Esophagus squamous epithelium (tissue), 5 donors: ENCODE measurements at places on chromosomes 13 and 19. TPM values are rescaled to one million over a fixed set of nuclear protein-coding genes. Genes with fewer than 3 reads are reported as not detected.

The SOHLH2 gene
- not detected for total RNA-seq

The PLPPR3 gene
- not detected for total RNA-seq

The WDR62 gene
- total RNA-seq = 2.7 TPM

The VSTM1 gene
- total RNA-seq = not detected

The B3GNT8 gene
- total RNA-seq = 38.5 TPM

The ISYNA1 gene
- total RNA-seq = 8.1 TPM

The MYO1F gene
- 10.7 TPM for total RNA-seq

The CCDC169 gene
- total RNA-seq = under 0.01 TPM

The PEAK3 gene
- total RNA-seq = 0.38 TPM

The ZNF813 gene
- 3.2 TPM for total RNA-seq

The ZNF256 gene
- total RNA-seq = 6.3 TPM

The TPTE2 gene
- not detected for total RNA-seq

- no peak for DNase-seq
Observed at GRCh38 chr19:5958074-5958850, 19.7 kb downstream of the RANBP3 start.

DNA sequence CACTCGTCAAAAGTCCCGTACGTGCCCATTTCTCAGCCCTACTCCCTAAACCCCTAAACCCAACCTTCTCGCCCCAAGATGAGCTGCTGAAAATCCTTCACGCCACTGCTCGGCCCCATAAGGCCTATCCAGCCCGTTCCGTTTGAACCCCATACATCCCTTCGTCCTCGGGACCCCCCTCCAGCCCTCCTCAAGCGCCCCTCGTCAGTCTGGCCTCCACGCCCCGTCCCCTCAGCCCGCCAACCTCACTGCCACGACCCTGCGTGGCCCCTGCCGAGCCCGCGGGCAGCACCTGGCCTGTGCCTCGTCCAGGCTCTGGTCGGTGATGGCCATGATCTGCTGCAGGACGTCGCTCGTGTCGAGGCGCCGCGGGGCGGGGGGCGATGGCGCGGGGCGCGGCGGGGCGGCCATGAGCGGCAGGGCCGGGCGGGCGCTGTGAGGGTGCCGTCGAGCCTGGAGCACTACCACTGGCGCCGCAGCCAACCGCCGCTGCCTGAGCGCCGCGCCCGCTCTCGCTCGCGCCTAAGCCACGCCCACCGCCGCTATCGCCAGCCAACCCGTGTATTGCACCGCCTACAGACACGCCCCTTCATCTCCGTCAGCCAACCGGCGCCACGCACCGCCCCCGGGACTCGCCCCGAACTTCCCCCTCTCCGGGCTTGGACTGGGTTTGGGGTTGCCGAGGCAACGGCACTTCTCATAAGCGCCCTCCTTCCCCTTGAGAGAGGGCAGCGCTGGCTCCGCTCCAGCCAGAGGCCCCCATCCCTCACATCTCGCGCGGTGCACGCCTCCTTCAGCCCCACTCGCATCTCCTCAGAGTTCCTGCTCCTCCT, at the start of gene PBX4:
PBX4 (minus strand) TSS at position 469 of the 833 bp plus-strand sequence; CDS start at position 411, 58 bp downstream.
- DNase-seq = peak; percentile 77

- DNase-seq = no peak
Observed at GRCh38 chr13:43285933-43286597, 262.7 kb downstream of the DNAJC15 start.

DNA sequence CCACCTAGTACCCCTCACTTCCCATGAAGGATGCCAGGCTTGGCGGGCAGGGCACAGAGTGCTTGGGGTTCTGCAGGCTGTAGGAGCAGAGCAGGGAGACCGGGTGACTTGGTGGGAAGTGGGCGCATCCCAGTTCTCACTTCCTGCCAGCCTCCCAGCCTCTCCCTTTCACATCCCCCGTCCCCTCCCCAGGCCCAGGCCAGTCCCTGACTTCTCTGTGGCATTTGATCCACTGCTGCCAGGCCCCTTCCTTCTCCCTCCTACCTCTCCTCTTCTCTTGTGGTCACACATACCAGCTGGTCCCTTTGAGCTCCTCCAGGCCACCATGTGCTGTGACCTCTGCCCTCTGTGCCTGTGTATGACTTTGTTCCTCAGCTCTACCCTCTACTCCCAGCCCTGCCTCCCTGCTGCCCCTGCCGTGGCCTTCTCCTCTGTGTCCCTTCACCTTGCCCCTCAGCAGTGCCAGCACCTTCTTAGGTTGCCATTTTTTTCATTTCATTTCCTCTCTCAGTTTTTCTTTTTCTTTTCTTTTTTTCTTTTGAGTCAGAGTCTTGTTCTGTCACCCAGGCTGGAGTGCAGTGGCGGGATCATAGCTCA, 19.5 kb downstream of the MYO1F start:
- DNase-seq = no peak

- DNase-seq = no peak
Observed at GRCh38 chr13:94656766-94657165, 55.1 kb downstream of the GPR180 start.

GRCh38 chr13:23844132-23844531, 45.1 kb downstream of the MIPEP start:
- DNase-seq = no peak

GRCh38 chr13:94119360-94119936, 360.0 kb downstream of the DCT start:
- DNase-seq = no peak

DNA sequence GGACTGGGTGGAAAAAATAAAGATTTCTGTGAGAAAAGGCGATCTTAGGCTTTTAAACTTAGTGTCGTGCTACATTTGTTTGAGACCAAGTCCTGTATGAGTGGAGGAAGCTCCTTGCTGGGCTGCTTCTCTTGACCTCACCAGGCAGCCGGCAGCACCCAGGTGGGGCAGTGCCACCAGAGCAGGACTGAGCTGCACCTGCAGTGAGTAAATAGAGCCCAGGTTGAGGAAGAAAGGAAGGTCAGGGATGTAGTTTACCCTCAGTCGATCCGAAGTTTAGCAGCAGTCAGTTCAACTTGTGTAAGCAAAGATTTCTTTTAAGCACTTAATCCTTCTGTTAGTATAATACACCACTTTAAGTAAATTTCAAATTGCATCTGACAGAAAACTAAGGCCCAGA, 13.6 kb downstream of the HNRNPM start:
- no peak for DNase-seq

GRCh38 chr19:54462655-54463530, 685 bp downstream of the LENG9 start:
- DNase-seq = no peak

DNA sequence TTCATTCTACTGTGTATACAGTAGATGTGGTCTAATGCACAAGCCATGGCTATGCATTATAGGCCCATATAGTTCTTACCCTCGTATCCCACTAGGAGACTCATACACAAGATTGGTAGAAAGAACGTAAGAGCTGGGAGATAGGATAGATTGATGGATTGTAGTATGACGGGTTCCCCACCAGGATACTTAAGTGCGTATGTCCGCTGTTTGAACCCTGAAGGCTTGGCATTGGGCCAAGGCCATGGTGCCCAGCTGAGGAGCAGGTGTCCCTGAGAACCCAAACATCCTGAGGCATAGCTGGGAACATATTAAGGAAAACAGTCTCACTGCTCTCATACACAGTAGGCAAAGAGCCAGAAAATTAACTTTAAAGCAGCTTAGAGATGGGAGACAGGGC, 617.5 kb upstream of the KLF12 start:
- DNase-seq = no peak

- no peak for DNase-seq
Observed at GRCh38 chr19:10305139-10305806, 4.3 kb downstream of the ZGLP1 start.

DNA sequence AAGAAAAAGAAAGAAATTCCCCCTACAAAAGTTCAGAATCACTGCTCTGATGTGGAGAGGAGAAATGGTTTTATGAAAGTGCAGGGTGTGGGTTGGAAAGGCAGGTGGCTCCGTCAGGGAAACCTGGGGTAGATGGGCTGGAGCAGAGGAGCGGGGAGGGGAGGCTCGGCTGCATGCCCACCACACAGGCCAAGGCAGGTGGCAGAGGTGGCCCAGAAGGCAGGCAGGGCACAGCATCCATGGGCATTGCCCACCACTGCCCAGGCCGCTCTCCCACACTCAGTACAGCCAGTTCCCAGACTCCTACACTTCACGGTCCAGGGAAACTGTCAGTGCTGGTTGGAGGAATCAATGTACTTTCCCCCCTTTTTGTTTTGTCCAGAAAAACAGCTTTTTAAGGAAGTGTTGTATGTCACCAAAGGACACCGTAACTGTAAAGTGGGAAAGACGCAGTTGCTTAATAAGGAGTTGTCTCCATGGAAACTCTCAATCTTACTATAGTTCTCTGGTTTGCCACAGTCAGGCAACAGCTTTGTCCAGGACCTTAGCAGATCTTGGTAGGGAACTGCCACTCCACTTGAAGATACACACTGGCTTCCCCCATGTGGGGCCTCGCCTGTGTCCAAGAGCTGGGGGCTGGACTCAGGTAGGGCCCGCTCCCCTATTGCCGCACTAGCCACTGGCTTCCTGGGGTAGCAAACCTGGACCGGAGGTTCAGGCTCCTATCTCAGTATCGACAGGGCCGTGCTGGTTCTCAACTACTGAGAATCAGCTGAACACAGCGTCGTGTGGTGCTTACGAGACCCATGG, 82.9 kb downstream of the RAB20 start:
- DNase-seq = no peak

- DNase-seq = no peak
Observed at GRCh38 chr13:100619940-100620339, 31.4 kb upstream of the GGACT start.

DNA sequence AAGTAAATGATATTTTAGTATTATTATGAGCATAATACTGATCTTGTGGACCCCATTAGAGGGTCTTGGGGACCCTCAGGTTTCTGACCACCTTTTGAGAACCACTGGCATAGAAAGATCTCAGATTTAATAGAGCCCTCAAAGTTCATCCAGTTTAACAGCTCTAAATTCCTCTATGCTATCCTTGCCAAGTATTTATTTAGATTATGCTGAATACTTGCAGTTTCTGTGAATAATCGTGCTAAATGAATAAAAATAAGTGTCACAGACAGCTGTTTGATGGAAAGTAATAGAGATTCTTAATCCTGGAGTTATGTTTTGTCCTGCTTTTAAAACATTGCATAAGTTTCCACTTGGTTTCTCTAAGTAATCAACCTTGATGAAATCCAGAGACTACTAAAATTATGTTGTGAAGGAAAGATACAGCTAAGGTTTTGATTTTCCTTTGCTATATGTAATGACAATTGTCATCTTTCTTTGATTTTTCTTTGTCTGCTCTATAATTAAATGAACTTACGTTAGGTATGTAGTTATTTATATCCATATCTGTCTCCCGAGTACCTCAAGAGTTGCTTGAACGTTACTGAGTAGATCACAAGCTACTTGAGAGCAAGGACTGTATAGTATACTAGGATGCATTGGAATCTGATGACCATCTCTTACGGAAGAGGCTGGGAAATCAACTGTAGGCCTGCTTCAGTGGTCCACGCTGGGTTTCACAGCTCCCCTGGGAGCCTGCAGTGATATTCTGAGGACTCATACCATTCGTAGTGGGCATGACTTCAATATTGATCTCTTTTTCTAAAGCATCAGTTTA, 5.7 kb downstream of the ABHD13 start:
- no peak for DNase-seq

- DNase-seq = no peak
Observed at GRCh38 chr19:4295972-4296771, 6.0 kb downstream of the TMIGD2 start.

- DNase-seq = no peak
Observed at GRCh38 chr19:33205531-33206260, 11.6 kb downstream of the LRP3 start.

DNA sequence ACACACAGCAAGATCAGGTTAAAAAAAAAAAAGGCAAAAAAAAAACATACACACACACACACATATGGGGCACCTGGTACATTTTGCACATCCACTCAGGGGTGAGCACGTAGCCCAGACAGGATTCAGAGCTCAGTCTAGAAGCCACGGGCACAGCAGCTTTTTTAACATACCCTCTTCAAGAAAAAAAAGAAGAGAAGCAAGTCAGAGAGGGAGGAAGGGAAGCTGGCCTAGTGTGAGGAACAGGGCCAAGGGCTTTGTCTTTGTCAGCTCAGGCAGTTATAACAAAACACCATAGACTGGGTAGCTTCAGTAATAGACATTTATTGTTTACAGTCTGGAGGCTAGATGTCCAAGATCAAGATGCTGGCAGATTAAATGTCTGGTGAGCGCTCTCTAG, 2.3 kb upstream of the TPM4 start:
- DNase-seq = no peak

DNA sequence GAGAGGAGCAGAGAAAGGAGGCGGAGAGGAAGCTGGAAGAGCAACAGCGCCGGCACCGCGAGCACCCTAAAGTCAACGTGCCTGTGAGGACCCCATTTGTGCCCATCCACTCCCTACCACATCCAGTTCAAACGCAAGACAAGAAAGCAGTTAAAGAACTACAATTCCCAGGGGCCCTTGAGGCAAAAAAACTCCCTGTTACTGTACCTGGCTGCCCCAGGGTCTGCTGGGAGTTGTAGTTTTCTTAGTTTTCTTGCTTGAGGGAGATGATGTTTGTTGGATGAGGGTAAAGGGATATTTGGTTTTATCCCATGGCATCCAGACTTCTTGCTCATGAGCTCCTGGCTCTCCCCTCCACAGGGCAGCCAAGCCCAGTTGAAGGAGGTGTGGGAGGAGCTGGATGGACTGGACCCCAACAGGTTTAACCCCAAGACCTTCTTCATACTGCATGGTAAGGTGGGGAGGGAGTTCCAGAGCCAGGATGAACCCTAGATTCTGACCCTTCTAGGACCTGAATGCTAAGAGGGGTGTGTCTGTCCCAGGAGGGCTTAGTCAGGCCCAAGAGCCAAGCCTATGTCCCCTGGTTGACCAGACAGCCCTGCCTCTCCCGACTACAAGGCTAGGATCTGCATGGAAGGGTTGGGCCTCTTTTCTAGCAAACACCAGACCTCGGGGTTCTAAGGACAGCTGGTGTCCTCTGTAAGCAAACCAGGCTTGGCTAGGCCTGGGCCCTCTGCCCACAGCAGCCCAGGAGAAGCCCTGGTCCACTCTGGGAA, 13.2 kb downstream of the NUCB1 start:
- DNase-seq = no peak
